Stimulated activated CD4-positive, alpha-beta T cell treated with anti-CD3 and anti-CD28 coated beads, Interleukin-4, amount 100 ng/mL, for 48 hours (primary cell): ENCODE measurements at places on chromosomes 13 and 19.

DNA sequence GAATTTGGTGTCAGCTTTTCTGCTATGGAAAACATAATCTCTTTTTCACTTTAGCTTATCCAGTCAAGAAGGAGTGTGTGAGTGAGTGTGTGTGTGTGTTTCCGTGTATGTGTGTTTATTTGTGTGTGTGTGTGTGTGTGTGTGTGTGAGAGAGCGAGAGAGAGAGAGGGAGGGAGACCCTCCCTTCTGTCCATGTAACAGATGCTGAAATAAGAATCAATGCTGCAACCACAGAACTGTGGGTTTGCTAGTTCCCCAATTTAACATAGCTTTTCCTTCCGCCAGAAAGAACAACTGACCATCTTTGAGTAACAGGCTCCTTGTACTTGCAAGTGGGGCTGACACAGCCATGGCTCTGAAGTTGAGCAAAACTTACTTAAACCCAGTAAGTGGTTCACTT, 5.2 kb downstream of the LCP1 start:
- DNase-seq: no peak

GRCh38 chr13:107111248-107111647, 543.3 kb upstream of the ARGLU1 start:
- DNase-seq: no peak

- no peak for DNase-seq
These were observed 851 bp downstream of the FBXO46 start for GRCh38 chr19:45729800-45730290.

DNA sequence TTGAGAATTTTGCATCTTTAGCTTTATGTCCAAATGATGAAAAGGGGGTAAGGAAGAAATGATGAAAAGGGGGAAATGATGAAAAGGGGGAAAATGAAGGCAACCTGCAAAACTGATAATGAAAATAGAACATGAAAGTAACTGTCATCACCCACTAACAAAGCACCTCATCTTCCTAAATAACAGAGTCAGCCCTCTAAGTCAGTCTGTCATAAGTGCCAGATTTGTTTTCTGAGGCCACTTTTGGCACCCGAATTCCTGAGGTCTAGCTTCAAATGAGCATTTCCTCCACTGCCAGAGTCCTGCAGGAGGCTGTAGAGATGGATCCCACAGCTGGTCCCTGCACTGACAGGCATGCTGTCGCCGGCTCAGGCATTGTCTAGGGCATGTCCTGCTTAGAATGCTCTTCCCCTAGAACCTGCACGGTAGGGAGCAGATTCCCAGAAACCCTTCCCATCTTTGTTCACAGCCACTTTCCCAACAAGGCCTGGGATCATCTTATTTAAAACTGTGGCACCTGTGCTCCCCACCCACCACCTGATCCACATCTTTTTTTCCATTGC, 25.3 kb downstream of the RAP2A start:
- DNase-seq: no peak

DNA sequence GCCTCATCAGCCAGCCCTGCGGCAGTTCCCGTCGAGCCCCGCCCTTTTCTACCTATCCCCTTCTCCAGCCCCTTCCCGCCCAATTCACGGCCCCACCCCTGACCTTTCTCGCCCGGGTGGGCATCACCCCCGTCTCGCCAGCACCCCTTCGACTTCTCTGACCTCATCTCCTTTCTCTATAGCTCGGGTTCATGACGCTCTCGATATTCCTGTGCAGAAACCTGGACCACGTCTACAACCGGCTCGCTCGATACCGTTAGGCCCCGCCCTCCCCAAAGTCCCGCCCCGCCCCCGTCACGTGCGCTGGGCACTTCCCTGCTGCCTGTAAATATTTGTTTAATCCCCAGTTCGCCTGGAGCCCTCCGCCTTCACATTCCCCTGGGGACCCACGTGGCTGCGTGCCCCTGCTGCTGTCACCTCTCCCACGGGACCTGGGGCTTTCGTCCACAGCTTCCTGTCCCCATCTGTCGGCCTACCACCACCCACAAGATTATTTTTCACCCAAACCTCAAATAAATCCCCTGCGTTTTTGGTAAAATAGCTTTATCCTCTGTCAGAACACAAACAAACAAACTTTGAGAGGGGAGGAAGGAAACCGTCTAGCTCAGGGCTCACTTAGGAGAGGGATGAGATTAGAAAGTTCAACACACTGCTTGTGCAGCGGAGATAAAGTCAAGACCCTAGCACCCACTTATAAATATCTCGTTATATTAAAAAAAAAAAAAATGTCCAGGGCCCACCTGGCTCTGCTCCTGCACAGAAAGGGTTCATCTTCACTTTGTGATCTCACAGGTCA, 5.1 kb downstream of the CD37 start:
- no peak for DNase-seq

- no peak for DNase-seq
These were observed 328.0 kb upstream of the ZNF507 start for GRCh38 chr19:32017176-32017953.
